ENCODE measurements at places on chromosomes 1 and 21. TPM values are rescaled to one million over a fixed set of nuclear protein-coding genes. Genes with fewer than 3 reads are reported as not detected.

FCRL2 gene
- polyA plus RNA-seq, result 0.11 TPM

DNA sequence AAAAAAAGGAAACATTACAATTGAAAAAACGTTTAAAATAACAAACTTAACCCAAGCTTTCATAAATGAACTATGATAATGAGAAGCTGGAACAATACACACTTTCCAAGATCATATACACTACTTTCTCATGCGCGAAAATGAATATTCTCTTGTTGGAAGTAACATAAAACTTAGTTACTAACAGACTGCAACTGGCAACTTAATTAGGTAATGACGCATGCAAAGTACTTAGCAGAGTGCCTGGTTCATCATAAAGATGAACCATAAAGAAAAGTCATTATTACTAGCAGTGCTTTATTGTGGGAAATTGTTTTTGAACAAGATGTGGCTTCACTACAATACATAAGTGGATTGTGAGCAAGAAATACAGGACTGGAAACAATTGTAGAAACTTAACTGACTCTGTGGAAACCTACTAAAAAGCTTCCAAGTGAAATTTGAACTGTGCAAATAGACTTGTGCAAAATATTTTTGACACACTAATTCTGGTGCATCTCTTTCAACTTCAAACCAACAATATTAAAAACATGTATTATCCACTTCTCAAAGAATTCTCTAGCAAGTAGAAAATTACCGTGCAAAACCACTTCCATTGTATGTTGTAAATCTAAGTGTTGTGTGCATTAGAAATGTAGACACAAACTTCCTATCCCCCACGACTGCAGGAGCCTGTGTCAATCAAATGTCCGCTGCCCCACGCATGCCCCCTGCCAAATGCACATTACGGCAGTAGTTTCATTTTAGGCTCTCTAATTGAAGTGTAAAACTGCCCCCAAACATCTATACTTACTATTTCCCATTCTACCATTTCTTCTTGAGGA lies 2.0 kb downstream of the ARHGAP29 start:
- no peak for DNase-seq

DNA sequence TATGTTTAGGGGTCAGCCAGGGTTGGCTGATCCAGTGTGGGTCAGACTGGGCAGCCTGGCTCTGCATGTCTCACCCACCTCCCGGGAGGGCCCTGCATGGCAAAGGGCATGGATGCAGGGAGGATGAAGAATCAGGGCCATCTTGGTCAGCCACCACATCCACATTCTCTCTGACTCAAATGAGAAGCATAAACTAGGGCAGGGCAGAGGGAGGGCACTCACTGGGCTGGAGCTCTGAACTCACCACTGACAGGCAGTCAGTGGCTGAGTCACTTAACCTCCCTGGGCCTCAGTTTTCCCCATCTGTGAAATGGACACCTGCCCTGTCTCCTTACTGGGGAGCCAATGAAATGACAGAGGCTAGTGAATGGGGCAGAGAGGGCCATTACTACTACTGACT lies 4.3 kb upstream of the CELA2A start:
- no peak for DNase-seq

SLC45A3 gene
- polyA plus RNA-seq, result 6.9 TPM

GRCh38 chr21:19565587-19565986 lies 1162.0 kb upstream of the TMPRSS15 start:
- no peak for DNase-seq

AADACL4 gene
- polyA plus RNA-seq, result 1.4 TPM

GRCh38 chr21:37367703-37368540 lies 1.3 kb downstream of the DYRK1A start:
- no peak for DNase-seq

- DNase-seq, result no peak
These were observed 14.9 kb downstream of the PTCH2 start for GRCh38 chr1:44828003-44828651.

DNA sequence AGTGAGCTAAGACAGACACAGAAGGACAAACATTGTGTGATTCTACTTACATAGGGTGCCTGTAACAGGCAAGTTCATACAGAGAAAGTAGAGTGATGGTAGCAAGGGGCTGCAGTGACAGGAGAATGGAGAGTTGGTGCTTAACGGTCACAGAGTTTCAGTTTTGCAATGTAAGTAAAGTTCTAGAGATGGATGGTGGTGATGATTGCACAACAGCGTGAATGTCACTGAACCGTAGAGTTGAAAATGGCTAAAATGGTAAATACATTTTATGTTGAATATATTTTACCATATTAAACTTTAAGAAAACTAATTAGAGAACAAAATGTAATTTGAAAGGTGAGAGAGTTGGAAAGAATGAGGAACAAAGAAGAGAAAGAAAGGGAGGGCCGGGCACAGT lies 8.7 kb downstream of the CFAP107 start:
- no peak for DNase-seq

DNA sequence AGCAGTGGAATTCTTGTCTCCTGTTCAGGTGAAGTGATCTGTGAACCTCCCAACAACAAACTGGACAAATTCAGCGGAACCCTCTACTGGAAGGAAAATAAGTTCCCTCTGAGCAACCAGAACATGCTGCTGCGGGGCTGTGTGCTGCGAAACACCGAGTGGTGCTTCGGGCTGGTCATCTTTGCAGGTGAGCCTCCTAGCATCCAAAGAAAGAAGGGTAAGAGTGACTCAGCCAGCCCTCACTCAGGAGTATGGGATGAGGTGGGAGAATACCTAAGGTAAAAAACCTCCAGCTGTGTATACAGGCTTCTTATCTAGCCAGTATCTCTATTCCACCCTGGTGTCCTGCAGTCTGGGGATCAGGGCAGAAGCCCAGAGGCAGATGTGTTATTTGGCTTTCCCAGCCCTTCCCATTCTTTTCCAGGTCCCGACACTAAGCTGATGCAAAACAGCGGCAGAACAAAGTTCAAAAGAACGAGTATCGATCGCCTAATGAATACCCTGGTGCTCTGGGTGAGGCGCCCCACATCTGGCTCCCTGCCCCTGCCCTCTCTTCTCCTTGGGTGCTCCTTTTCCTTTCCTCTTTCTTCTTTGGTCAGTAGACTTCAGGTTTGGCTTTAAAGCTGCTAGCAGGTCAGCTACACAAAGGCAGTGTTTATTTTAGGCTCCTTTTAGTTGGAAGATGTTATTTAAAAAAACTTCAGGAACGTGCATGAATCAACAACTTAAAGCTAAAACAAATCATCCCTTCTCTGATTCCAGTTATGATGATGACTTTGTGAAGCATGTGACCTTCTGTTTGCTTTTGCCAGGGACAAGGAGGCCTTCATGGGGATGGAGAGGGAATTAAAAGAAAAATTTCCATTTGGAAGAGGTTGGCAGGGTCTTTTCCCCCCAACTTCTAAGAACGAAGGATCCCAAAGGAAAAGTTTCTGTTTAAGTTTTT lies 9.0 kb downstream of the ATP8B2 start:
- DNase-seq, result no peak

DNA sequence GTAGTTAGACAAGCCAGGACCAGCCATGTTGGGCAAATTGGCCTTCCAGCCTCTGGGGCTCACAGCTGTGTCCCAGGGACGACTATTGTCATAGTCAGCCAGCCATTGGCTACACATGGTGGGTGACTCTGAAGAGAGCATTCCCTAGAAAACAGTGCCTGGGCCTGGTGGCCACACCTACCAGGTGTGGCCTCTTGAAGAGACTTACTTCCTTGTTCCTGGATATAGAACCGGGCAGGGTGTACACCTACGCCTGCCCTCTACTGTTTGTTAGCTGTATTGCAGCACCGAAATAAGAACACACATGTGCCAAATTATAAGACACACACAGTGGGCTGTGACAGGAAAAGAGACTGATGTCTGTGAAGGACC lies 134.6 kb upstream of the ARHGEF16 start:
- peak; percentile 38 for DNase-seq

DNA sequence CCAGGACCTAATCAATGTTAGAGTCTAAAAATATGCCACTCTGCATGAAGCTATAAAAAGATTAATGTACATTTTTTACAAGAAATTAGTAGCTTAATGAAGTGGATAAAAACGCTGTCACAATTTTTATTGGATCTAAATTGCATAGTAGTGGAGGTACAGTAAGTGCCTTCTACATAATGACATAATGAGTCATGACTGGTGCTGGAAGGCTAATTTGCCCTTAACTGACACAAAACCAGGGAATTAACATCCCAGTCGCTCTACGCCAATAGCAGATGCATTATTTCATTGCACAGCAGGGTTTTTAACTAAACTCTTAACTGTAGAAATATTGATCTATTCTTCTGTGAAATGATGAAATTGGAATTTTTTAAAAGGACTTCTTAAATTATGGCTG lies 33.3 kb downstream of the RRAGC start:
- no peak for DNase-seq

DNA sequence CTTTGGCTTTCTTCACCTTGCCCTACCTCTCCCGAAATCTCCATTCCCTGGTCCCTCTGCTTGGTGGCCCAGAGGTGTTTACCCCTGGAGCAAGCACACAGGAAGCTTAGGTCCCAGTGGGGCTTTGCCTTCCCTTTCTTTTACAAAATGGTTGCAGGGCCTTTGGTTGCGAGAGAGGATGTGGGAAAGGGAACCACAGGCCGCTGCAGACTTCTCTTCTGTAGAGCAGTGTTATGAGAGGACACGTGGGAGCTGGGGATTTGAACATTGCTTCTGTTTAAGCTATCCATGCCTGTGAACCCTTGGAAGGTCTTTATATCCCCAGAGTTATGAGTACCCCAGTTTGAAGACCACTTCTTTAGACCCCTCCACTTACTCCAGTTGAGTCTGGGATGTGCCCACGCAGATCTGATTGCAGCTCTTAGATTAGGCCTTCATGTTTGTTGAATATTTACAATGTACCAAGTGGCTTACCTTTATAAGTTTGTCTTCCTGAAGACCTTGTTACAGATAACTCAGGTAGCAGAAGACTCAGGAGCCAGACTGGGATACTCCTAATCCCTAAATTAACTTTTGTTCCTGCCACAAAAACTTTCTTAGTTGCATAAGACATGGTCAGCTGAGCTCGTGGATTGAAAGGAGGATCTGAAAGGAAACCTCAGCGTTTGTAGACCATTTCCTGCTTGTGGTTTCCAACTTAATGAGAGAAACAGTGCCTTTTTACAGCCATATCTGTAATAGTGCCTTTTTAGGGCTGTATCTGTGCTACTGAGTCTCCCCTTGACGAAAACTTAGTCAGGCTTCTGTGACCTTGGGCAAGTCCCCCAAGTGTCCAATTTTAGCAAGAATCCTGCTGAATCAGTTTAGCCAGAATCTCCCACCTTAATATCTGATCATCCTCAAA lies 21.9 kb upstream of the IVNS1ABP start:
- no peak for DNase-seq

PDC gene
- not detected for polyA plus RNA-seq

OR2G6 gene
- polyA plus RNA-seq, result not detected

GRCh38 chr1:156245451-156246232 lies 2.2 kb downstream of the PAQR6 start:
- DNase-seq, result no peak

VSIG8 gene
- polyA plus RNA-seq, result 0.93 TPM

GNAT2 gene
- polyA plus RNA-seq, result not detected

GRCh38 chr1:171480035-171480434 lies 5.3 kb upstream of the PRRC2C start:
- DNase-seq, result no peak
